ENCODE measurements at places on chromosomes 7 and 10.

- DNase-seq, result no peak
Observed at GRCh38 chr7:105718511-105718925, 137.2 kb upstream of the EFCAB10 start.

GRCh38 chr7:47414342-47415317 lies 167.3 kb downstream of the TNS3 start:
- no peak for DNase-seq

DNA sequence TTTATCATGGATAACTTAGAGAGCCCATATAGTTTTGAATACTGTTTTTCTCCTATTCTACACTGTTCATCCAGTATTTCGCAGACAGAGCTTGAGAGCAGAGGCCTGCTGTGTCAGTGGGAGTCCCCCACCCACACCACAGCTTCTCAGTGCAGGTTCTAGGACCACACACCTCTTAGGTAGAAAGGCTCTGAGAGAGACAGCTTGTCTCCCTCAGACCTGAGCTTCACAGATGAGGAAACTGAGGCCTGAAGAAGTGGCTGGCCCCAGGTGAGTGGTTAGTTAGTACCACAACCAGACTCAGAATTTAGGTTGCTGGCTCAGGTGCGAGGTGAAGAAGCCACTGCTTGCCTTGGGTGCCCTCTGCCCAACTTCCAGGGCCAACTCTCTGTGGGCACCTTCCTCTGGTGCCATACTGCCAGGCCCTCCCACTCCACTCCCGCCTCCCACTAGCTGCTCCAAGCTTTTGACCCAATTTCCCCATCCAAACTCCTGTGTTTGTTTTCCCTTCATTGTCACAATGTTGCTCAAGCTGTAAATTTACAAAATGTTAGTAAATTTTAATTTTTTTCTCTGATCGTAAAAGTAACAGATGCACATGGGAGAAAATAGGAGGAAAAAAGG lies 7.6 kb upstream of the HILPDA start:
- DNase-seq, result no peak

DNA sequence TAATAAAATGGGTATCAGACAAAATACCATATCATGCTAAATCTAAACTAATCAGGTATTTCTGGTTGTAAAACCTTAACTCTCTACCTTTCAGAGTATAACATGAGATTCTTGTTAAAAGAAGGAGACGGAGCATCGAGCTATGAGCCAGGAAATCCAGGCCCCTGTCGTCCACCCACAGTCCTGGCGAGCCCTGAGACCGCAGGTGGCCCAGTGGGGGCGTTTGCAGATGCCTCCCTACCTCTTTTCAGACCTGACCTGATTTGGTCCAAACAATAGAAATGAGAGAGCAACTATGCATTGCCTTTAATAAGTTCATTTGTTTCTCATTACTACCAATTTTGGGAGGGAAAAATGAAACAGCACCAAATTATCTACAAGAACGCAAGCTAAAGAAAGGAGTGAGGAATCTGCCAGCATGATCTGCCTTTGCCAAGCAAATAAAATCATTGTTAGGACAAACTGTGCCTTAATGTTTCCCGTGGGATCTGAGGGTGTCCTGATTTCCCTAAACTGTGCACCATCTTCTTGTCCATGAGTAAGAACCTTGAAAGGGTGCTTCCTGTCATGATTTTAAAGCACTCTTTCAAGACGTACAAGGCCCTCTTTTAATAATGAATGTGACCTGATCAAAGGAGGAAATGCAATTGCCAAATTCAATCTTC lies 166.7 kb downstream of the TCERG1L start:
- peak; percentile 46 for DNase-seq

DNA sequence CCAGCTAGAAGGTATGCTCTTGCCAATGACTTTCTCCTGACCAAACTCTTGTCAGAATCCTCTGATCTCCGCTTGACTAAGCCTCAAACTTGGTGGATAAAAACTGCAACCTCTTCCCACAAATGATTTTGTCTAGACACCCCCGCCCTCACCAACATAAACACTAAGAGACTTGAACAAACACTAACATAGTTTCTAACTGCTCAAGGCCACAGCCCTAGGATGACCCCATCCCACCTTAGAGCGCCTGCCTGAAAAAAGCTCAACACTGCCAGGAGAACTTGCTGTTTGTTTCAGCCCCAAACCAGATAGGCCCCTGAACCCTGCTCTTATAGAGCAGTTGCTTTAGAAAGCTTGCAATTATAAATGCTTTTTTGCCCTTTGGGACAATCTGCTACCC lies 71.8 kb downstream of the LRRN3 start:
- no peak for DNase-seq
